CD4-positive, alpha-beta T cell treated with Interleukin-15 for 1 hour (primary cell): ENCODE measurements at places on chromosomes 1 and 21.

GRCh38 chr21:31594279-31594678, 65.2 kb upstream of the SOD1 start:
- no peak for DNase-seq

DNA sequence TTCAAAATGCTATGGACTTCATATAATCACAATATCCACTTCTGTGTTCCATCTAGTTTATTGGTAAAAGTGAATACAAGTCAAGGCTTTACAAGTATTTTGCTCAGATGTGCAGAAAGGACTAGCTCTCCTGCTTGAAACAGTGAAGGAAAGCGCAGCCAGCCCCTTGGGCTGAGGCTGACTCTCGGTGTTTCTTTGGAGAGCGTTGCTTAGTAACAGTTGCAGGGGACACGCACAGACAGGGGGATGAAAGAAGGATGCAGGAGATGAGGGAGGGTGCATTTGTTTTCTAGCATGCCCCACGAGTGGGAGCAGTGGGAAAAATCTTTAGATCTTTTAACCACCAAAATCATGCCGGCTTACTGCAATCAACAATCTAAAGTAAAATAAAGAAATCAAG, 9.1 kb downstream of the PYCR2 start:
- DNase-seq, result no peak

GRCh38 chr1:153459655-153460054, 796 bp downstream of the S100A7 start:
- DNase-seq, result no peak

DNA sequence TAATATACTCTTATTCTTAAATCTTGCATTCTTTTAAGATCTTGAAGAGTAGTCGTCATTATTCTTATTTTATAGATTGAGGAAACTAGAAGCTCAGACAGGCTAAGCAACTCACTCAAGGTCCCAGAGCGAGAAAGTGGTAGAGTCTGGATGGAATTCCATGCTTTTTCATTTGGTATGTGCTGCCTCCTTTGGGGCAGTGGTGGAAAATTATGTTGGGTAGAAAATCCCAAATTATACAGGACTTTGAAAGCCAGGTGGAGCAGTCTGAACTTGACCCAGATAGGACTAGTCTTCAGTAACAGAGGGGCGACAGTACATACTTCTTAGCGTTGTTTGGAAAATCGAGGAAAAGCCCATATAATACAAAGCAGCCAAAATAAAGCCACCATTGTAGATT, 205.6 kb downstream of the ATG4C start:
- DNase-seq, result no peak

- DNase-seq, result no peak
These were observed 25.7 kb downstream of the ANGPTL7 start for GRCh38 chr1:11214698-11215380.

DNA sequence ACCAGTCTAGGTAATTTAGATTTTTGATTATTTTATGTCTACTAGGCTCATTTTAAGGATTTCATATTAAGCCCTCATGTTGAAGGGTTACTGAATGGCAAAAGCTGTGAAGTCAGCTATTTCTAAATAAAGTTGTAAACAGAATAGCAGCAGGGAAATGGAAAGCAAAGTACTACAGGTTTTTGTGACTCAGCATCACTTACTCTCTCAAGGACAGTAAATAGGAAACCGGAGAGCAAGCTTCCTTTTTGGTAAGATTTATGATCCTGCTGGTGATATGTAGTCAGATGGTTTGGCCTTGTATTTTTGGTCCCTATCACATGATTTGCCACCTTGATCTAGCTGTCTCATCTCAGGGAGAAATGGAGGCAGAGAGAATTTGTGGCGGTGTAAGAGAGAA, 226.0 kb downstream of the RPS6KC1 start:
- DNase-seq, result no peak

DNA sequence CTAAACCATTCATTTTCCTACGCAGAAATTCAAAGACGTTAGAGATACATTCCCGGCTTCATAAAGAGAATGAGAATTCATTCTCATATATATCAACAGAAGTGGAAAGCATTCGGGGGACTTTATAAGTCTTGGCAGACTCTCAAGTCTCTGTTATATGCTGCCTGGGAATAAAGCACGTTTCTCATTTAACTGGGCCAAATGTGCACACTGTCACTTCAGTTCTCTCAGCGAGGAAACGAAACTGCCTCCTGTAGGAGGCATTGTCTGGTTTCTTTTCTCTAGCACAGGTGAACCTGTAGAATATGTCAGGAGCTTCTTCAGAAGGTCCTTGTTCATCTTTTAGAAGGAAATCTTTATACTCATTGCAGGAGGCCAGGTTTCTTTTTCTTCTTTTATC, 367.6 kb downstream of the PTBP2 start:
- DNase-seq, result no peak

DNA sequence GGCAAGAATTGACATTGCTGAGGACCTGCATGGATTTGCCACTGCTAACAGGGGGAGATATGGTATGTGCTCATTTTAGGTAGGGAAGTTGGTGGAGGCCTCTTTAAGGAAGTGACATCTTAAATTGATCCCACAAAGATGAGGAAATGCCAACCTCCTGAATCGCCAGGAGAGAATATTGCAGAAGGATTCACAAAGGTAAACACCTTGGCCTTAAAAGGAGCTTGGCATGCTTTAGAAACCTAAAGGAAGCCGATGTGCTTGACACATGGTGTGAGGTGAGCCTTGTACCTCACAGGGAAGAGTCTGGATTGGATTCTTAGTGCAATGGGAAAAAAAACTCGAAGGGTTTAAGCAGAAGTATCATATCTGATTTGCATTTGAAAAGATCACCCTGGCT, 470.5 kb upstream of the DAB1 start:
- DNase-seq, result no peak

DNA sequence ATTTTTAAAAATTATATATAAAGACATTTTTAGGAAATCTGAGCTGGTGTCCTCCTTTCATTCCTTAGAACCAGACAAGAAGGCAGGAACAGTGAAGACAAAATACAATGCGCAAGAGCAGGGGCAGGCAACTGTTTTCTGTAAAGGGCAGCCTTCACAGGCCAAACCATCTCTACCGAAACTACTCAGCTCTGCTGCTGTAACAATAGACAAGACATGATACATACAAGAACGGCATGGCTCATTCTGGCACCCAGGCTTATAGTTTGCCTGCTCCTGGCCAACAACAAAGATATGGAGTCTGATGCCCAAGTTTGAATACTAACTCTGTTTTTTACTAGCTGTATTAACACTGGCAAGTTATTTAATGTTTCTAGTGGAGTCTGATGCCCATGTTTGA, 232.0 kb downstream of the SMYD3 start:
- no peak for DNase-seq

DNA sequence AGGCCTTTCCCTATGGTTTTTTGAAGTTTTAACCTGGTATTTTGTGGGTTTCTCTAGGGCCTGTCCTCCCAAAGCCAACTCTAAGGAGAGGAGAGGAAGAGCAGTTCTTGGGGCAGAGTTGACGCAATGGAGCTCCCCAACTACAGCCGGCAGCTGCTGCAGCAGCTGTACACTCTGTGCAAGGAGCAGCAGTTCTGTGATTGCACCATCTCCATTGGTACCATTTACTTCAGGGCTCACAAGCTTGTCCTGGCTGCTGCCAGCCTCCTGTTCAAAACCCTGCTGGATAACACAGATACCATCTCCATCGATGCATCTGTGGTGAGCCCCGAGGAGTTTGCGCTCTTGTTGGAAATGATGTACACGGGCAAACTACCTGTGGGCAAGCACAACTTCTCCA, 38.2 kb downstream of the ZBTB40 start:
- no peak for DNase-seq

DNA sequence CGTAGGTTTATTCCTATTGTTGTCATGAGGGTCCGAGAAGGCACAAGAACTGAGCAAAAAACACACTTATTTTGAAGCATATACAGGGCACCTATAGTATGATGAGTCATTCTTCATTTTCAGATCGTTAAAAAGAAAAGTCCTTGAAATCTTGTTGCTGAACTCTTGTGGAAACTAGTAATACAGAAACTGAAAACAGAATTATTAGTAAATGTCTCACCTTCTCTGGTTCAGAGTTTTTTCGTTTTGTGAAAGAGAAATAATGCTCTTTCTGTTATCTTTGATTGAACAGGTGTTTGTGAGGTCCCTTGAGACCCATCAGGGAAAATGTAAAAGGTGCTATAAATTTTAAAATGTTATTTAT, 102.0 kb upstream of the COA6 start:
- no peak for DNase-seq
